NCI-H1105 treated with DMSO at 0.1 percent for 48 hours (cell line): ENCODE measurements at places on chromosomes 5 and 9.

DNA sequence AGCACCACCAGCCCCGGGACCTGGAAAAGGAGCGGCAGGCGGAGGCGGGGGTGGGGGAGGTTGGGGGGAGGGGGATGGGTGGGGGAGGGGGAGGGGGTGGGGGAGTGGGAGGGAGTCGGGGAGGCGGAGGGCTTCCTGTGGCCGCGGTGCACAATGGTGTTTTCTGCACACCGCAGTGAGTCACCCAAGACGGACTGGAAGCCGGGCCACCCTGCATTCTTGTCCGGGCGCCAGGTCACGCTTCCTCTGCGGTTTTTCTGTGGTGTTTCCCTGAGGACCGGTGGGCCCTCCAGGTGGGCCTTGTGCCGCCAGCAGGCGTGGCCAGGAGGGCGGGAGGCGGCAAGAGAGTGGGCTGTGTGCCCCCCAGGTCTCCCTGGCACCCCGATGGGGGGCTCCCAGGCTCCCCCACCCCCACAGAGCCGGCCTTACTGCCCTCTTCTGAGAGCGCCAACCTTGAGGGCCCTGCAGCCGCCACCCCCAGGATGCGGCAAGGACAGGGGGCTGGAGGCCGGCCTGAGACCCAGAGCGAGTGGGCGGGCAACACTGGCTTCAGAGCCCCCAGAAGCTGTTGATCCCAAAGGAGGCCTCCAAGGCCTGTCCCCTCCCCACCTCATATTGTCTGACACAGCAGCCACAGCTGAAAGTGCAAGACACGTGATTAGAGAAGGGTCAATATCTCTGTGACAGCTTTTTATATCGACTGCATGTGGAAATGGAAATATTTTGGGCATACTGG lies 11.1 kb downstream of the EXD3 start:
- no peak for DNase-seq

- peak; percentile 19 for DNase-seq
Observed at GRCh38 chr9:131885144-131885609, 145.3 kb upstream of the RAPGEF1 start.

GRCh38 chr9:70435948-70436347 lies 21.5 kb upstream of the KLF9 start:
- DNase-seq = no peak

- no peak for DNase-seq
Observed at GRCh38 chr5:27474395-27474794, 436.0 kb upstream of the CDH9 start.

- no peak for DNase-seq
Observed at GRCh38 chr9:12166518-12166917, 526.7 kb upstream of the TYRP1 start.

DNA sequence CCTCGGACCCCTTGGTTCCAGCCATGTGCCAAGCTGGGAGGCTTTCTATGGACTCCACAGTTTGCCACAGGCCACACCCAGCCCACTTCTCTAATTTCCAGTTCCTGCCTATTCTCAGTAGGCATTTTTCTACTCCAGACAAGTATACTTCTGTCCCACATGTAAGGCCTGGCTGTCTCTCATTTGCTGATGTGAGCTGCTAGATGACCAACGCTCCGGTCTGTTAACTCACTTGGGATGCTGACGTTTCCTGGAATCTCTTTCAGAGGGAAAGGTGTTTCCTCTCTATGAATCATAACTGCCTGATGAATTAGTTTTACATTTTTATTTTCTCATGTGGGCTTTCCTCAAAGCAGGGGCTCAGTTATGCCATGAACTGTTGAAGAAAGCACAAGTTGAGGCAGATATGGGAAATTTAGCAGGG lies 36.3 kb downstream of the ERGIC1 start:
- no peak for DNase-seq

GRCh38 chr5:173094012-173094661 lies 38.0 kb downstream of the CREBRF start:
- DNase-seq = no peak

- DNase-seq = no peak
Observed at GRCh38 chr5:167905919-167906853, 385.3 kb upstream of the WWC1 start.

GRCh38 chr9:116464987-116465571 lies 222.0 kb upstream of the TRIM32 start:
- no peak for DNase-seq

- DNase-seq = no peak
Observed at GRCh38 chr5:33330426-33330825, 110.3 kb upstream of the TARS1 start.

DNA sequence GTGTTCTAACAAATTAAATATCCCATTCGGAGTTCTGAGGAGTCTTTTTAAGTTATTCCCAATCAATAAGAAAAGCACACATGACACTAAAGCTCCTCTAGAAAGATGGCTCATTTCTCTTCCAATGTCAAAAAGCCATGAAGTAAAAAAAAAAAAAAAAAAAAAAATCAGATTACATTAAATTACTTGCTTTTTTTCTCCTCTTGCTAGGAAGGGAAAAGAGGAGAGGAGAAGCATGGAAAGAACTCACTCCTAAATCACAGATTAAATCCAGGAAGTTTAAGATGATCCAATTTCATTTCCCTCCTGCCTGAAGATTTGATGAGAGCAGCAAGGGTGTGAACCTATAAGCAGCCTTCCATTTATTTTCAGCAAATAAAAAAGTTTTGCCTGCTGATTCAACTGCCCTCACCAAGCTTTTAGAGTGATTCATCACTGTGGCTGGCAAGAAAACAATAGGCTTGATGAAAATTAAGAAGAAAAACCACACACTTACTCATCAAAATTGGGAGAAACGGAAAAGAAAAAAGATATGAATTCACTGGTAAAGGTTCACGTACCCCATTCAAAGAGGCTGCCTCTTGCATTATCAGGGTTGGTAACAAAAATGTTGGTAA lies 19.7 kb downstream of the MYO10 start:
- no peak for DNase-seq

GRCh38 chr5:143484601-143485000 lies 81.1 kb upstream of the NR3C1 start:
- no peak for DNase-seq

- no peak for DNase-seq
Observed at GRCh38 chr5:164518067-164518740, 1012.8 kb downstream of the MAT2B start.

DNA sequence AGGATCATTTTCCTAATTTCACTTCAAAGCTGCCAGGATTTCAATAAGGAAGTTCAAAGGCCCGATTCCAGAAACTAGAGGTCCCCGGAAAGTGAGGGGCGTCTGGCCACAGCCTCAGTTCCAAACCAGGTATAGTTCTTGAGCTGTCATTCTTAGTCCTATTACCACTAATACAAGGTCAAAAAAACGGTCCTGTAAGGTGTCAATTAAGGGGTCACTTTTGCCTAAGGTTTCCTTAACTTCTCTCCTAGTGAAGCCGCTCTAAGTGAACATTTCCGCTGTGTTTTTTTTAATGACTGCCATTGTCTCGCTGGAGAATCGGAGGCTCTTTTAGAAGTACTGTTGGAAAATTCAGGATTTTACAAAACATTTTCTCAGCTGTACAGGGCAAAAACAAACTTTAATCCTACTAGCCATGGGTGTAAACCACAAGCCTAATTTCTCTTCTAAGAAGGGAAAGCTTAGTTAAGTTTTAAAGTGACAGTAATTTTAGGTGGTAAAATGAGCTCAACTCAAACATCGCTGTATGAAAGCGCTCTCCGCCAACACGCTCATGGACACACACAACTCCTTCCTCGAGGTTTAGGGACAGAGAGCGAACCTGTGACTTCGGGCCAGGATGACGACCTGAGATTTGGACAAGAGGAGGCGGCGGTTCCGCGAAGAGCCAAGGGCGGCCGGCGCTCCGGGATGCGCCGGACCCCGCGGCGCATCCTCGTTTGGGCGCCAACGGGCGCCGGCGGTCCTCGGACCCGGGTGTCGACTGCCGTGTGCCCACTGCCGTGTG lies 76.7 kb upstream of the IFNE start:
- DNase-seq = peak; percentile 14

GRCh38 chr9:18678821-18679590 lies 205.1 kb downstream of the ADAMTSL1 start:
- no peak for DNase-seq

DNA sequence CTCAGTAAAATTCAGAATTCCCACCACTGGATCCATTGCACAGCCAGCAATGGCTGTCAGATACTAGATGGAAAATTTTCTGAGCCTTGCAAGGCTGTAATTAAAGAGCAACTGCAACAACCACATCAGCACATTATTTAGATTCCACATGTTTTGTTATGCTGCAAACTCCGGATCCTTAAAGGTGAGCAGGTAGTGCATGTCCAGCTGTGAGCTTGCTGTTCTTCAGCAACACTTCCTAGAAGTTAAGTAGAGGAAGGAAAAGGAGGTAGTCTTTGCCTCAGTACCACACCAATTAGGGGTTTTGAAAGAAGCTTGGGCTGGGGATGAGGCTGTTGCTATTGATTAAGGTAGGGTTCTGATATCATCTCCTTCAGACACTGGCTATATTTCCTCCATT lies 144.3 kb downstream of the AUH start:
- DNase-seq = no peak

DNA sequence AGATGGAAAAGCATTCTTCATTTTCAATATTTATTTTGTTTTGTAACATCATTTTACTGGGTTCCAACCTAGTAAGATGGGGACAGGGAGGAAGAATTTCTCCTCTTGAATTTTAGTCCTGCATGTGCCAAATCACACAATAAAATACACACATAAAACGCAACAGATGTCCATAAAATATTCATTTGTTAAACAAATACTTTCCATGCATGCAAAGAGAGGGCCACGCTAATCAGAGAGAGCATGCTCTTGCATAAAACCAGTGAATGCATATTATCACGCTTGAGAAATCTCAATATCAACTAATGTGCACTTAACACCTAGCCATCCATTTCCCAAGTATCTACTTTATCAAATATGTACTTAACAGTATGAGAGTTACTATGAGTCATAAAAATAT lies 212.6 kb upstream of the TARS1 start:
- no peak for DNase-seq

DNA sequence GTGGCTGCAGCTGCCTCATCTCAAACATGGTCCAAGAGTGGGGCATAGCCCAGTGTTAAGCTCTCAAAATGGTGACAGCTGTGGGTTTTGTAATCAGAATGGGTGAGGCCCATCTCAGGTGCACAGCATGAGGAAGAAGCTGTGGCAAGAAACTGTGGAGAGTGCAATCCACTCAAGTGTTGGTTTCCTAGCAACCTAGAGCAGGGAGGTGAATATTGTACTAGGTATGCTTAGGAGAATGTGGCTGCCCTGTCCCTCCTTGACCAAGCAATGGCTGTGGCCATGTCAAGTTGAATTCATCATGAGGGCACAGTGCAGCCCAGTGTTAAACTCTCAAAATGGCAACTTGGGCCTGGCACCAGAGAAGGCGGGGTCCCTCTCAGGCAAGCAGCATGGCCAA lies 160.5 kb upstream of the KCNN2 start:
- no peak for DNase-seq

DNA sequence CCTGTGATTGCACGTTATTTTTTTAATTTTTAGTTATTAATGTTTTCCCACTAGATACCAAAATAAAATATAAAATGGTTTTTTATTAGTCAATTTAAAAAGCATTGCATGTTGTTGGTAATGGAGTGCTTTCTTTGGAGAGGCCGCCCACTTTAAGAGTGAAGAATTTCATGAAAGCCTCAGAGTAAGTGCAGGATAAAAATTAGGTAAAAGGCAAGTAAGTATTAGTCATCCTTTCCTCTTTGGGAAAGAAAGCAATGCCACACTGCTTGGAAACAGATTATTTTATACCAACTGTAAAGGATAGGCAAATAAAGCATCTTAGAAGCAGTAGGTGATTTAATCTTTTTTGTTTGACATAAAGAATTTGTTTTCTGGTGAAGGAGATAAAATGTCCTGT lies 62.9 kb downstream of the HSD17B4 start:
- DNase-seq = no peak

- DNase-seq = no peak
Observed at GRCh38 chr5:78519198-78519941, 129.2 kb downstream of the LHFPL2 start.

DNA sequence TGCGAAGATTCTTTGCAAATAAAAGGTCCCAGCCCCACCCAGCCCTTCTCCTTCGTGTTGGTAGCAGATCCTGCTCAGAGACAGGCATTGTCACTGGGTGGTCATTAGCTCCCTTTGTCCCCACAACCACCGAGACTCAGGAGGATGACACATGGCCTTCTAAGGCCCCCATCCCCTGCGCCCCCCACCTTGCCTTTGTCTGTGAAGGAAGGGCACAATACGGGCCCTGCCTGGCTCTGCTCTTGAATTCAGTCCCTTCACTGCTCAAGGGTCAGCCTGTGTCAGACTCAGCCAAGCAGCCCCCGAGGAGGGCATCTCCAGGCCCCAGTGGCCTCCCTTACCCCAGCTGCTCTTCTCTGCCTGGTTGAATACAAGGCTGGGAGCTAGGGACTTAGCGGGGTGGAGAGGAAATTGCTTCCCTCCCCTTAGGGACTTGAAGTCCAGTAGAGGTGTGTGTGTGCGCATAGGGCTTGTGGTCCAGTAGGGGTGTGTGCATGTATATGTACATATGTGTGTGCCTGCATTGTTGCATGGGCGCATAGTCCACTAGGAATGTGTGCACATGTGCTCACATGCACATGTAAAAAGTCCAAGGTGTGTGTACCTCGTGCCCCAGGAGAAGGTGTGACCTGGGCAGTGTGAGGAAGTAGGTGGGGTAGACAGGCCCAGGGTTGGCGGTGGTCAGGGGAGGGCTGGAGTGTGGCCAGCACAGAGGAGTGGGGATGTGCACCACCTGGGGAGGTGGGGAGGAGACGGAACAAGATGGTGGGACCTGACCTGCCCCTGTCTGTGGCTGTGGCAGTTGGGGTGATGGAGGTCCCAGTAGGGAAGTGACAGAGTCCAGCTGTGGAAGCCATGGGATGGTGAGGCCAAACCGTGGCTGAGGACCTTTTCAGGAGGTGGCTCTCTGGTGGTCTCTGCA lies 59.1 kb downstream of the PHF2 start:
- no peak for DNase-seq

DNA sequence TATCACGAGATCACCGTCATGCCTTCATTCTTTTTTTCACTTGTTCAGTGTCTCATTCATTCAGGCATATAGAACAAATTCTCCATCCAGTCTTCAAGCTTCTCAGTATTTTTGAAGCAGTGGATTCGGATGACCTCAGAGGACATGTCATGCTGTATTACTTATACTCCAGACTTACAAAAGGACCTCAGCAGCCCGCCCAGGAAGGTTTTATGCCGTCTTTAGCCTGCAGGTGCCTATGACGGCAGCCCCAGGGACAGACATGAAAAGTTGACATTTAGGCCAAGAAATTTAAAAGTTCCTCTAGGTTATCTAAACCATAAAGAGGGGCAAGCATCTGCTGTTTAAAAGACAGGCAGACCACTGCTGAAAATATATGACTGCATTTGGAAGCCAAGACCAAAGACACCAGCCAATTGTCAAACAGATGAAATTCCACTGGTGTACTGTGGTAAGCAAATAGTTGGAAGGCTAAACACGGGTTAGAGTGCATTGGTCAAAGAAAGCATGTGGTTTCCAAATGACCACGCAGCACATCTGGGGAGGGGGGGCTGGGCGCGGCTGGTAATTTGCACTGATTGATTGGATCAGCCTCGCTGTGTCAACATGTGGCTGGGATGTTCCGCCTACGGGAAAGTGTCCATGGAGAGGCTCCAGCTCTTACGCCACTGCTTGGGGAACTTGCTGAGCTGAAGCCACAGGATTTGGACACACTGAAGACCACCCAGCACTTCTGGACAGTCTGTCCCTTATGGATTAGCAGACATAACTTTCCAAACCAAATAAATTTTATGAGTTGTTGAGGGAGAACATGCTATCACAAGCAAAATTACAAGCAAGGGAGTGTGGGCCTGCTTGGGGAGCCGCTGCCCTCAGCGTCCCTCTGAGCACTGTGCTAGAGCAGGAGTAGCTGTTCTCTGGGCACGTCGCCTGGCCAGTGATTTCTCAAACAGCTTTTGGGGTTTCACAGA lies 173.6 kb downstream of the FANCC start:
- no peak for DNase-seq

GRCh38 chr5:116543501-116543900 lies 31.1 kb downstream of the SEMA6A start:
- DNase-seq = no peak
